ENCODE measurements at places on chromosomes 11 and 22.

- no peak for DNase-seq
Measured at GRCh38 chr11:98409069-98409468, 611.7 kb upstream of the CNTN5 start.

- no peak for DNase-seq
Measured at GRCh38 chr22:35205961-35206360, 51.3 kb upstream of the HMGXB4 start.

GRCh38 chr11:64611869-64612646, 21.0 kb downstream of the SLC22A12 start:
- no peak for DNase-seq

DNA sequence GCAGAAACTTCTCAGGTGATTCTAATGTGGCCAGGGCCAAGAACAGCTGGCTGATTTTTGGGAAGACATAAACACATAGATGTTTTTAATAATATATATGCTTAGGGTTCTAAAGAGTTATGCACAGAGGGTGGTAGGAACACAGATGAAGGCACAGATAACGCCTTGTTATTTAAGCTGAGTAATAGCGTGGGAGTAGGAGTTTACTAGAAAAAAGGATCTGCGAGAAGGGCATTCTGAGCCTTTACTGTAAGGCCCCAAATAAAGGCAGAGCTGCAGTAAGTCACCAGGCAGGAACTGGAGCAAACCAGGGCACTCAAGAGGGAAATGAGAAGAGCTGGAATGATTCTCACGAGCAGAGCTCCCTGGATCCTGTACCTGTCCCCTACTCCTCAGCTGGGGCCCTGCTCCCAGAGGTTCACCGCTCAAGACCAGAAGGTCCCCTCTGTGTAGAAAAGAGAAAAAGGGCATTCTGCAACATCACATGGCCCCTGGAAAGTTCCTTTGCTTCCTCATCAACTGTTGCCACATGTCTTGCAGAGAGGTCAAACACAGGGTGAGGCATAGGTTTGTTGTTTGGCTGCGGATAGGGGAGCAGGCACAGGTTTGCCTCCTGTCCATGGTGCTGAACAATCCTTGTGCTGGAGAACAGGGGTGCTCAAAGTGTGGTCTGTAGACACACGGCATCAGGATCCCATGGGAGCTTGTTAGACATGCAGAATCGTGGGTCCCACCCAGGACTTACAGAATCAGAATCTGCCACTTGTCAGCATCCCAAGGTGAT, 125.7 kb downstream of the TENM4 start:
- DNase-seq: no peak

DNA sequence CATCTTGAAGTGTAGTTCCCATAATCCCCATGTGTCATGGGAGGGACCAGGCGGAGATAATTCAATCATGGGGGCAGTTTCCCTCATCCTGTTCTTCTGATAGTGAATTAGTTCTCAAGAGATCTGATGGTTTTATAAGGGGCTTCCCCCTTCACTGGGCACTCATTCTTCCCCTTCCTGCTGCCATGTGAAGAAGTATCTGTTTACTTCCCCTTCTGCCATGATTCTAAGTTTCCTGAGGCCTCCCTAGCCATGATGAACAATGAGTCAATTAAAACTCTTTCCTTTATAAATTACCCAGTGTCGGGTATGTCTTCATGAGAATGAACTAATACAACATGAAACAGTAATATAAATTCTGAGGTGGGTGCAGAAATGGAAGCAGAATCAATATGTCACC, 12.1 kb upstream of the SPTBN2 start:
- DNase-seq: no peak

- DNase-seq: no peak
Measured at GRCh38 chr11:71489311-71490043, 36.5 kb downstream of the NADSYN1 start.

GRCh38 chr11:89736566-89736965, 26.5 kb downstream of the TRIM77 start:
- DNase-seq: no peak

DNA sequence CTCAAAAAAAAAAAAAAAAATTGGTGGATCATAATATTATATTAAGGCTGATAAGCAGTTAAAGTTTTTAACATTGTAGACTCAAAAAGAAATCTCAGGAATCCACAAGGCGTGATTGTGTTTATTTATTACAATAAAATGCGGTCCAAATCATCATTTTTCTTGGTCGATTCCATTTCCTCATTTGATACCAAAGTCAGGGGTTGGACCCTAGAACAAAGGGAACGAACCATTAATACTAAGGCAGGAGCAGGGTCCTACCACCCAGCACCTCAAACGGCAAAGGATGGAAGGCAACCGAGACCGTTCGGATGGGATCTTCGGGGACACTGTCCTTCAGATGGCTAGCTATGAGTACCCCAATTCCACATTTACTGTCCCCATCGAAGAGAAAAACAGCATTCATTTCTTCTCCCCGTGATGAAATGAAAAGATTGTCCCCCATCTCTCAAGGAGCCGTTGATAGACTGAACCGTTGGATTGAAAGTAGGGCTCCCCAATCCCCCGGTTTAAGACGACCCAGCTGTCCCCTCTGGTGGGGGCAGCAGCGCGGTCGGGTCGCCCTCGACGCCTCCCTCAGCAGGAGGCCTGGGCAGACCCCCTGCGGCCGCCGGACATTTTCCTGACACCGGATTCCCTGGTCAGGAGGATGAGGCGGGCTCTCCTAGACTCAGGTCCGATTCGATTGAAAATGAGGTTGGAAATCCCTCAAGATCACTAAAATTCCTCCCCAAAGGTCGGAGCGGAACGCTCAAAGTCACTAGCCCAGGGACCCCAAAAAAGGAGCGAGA, 607 bp downstream of the DMC1 start:
- no peak for DNase-seq

- DNase-seq: no peak
Measured at GRCh38 chr11:13767471-13767870, 99.0 kb downstream of the FAR1 start.

DNA sequence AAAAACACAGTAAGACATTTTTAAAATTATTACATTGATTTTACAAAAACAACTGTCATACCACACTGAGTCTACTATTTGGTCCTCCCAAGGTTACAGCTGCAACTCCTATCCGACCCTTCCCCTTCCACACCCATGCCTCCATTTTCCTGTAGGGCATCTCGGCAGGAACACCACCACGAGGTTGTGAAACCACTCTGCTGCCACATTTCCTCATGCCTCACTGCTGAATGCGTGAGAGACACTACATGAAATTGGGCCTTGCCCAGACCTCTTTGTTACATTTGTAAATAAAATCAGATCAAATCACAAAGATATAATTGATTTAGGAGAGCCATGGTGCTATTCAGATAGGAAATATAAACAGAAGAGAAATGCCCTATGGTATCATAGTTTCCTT, 2.0 kb downstream of the ARHGAP32 start:
- no peak for DNase-seq

- no peak for DNase-seq
Measured at GRCh38 chr22:44776605-44777363, 24.4 kb downstream of the ARHGAP8 start.

Measured in stimulated activated CD4-positive, alpha-beta T cell treated with anti-CD3 and anti-CD28 coated beads, Interleukin-1b, Interleukin-23, amount 100 ng/mL, for 4 hours (primary cell).